Lung microvascular endothelial cell (primary cell): ENCODE measurements at places on chromosomes 4 and X.

DNA sequence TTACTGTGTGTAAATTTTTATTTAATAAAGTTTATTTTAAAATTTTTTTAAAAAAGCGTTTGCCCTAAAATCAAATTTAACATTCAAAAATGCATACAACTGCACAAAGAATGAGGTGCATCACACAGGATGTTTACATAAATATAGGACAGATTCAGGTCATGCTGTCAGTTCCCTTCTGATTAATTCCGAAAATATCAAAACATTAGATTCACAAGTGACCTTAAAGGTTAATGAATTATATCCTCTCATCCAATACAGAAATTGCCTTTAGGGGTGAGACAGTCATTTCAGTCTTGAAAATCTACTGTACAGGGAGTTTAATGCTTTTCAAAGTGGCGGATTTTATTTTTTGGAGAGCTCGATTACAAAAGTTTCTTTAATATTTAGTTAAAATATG, 208.7 kb upstream of the FTHL17 start:
- DNase-seq = no peak

DNA sequence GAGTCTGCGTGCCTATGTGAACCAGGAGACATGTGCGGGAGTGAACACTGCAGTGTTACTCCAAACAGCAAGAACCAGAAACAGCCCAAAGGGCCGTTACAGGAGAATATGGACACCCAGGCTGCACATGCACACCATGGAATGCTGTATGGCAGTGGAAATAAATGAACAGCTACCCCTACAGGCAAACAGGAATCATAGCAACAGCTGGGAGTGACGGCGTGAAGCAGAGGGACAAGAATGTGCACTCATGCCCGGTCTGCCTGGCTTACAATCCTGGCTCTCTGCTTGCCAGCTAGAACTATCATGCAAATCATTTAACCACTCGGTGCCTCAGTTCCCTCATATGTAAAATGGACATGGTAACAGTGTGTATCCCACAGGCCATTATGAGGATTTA, 16.6 kb downstream of the GPKOW start:
- DNase-seq = peak; percentile 73

- DNase-seq = peak; percentile 37
Observed at GRCh38 chrX:7170898-7171297, 22.9 kb upstream of the PUDP start.

- no peak for DNase-seq
Observed at GRCh38 chr4:120960656-120961267, 38.2 kb upstream of the PRDM5 start.

DNA sequence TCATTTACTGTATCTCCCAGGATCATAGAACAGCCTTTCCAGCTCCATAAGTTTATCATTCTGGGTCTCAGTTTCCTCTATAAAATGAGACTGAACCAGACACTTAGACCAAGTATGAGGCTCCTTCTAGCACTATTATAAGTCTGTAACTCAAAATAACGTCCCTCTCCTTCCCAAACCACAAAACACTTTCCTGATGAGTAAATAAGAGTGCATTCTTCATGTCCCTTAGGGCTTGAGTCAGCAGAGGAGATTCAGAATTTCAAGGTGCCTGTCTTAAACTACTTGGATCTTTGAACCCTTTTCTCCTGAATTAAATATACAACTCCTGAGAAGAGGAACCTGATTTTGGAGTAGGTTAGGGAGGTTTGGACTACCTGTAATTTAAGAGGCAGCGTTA, 62.6 kb downstream of the GLRA2 start:
- no peak for DNase-seq

DNA sequence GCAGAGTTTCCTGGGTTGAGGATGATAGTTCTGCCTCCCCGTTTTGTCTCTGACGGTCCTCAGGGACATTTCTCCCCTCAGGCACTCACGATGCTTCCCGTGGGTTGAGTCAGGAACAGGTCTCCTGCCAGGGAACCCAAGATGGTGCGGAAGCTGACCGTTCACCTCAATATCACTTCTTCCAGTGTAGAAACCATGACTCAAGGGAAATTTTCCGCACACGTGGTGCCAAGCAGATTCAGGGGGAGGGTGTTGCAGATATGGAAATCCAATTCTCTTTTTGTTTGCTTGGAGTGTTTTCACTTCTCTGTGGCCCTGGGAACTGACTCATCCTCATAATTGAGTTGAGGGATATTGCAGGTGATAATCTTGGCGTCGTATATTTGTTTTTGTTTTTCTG, 46.7 kb downstream of the CXorf49B start:
- no peak for DNase-seq

GRCh38 chrX:20382518-20383297, 116.0 kb upstream of the RPS6KA3 start:
- no peak for DNase-seq

DNA sequence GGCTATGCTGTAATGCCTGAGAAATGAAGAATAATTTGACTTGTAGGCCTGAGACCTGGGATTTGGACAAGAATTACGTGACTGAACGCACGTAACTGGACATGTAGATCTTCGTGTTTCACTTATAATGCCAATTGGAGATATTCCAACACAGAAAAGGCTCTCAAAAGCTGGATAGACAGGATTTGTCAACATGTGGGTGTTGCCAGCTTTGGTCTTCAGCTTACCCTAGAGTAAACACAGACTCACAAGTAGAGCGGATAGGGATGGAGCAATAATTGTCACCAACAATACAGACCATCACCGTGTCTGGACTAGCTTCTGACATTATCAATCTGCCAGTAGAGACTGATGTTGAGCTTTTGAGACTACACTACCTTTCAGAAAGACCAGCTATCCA, 1511.0 kb upstream of the ADGRL3 start:
- no peak for DNase-seq

DNA sequence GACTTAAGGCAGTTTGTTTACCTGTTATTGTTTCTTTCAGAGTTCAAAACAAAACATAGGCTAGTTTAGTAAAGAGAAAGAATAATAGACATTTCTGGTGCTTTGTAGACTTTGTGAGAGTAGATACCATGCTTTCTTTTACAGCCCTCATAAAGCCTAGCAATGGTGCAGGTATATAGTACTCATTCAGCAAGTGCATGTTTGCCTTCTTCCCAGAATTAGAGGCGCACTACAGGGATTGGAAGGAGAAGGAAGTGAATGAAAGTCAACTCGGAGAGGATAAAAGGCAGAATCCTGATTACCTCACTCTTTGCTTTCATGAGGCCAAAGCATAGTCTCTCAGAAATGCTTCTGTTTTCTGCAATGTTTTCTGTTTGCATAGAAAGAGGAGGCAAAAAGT, 43.1 kb upstream of the FHDC1 start:
- DNase-seq = no peak

DNA sequence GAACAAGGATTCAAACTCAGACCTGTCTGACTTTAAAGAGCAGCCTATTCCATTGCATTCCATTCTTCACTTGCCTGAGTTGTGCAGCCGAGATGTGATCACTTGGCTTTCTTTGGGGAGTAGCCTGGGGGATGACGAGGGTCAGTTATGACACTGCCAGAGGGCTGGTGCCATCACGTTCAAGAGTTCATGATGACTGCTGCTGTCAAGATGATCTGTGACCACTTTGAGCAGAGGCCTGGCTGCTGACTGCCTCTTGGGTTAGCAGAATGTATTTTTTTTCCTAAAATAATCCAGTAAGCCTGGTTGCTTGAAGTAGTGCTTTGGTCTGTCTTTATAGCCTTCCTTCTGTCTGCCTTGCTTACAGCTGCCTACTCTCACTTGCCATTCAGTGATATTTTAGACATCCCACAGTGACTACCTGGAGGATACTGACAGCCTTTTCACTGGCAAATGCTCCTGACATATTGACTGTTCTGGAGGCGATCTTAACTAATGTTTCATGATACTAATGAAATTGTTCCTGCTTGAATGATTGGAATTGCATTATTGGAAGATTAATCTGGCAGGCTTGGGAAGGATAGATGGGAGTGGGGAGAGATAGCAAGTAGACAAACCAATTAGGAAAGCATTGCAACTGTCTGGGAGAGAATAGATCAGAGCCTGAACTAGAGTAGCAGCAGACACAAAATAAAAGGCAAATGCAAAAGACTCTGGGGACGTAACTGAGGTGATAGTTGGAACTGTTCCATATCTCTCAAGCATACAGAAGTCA, 221.6 kb upstream of the LCORL start:
- DNase-seq = no peak

- no peak for DNase-seq
Observed at GRCh38 chr4:13957871-13958270, 330.3 kb upstream of the BOD1L1 start.

- peak; percentile 61 for DNase-seq
Observed at GRCh38 chr4:102535398-102536082, 34.4 kb downstream of the NFKB1 start.

- no peak for DNase-seq
Observed at GRCh38 chr4:24896977-24897376, 15.9 kb downstream of the CCDC149 start.

DNA sequence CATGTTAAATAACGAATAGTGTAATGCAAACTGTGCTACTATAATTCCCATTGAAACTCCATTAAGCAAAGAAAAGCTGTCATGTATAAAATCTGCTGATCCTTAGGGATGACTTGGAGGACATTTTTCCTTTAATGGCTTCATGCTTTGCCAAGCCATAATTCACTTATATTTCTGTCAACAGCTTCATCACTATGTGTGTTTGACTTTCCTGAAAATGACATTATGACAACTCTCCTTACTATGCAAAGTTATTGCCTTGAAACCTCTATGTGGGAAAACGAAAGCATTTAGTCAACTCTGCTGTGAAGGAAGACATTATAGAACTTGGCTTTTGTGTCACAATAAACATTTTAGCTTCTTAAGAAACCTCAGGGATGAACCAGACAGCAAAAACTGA, 210.5 kb downstream of the GRXCR1 start:
- DNase-seq = no peak

DNA sequence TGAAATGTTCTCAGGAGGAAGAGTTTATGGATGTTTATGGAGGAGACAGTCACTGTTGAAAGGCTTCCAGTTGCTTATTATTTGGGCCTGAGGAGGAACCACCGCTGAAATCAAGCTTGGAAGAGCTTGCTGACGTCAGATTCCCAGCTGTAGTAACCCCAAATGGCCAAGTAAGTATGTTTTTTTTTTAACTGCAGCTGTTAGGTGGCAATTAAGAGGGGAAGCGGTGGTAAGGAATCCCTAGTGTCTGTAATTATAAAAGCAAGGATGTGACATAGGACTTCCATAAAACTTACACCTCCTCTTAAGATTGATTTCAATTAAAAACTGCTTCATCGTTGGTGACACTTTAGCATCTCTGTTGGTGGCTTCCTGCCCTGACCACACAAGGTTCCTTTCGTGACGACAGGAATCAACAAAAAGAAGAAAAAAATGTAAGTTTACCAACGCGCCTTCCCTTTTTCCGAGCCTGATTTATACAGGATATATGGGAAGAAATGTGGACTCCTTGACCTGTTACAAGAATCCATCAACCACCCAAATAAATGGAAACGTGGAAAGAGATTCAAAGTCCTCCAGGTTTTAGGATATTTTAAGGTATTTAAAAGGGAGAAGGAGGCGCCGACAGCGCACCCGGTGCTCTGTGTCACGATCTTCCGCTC, 884 bp downstream of the RELL1 start:
- DNase-seq = peak; percentile 55

- DNase-seq = peak; percentile 63
Observed at GRCh38 chrX:13506574-13506973, 62.8 kb upstream of the EGFL6 start.

GRCh38 chr4:25310803-25311166, 1.8 kb upstream of the ZCCHC4 start:
- DNase-seq = no peak

GRCh38 chr4:101020956-101021355, 326.4 kb downstream of the PPP3CA start:
- peak; percentile 93 for DNase-seq

- no peak for DNase-seq
Observed at GRCh38 chr4:124883632-124884031, 171.1 kb upstream of the ANKRD50 start.

- no peak for DNase-seq
Observed at GRCh38 chr4:175584172-175584571, 227.9 kb downstream of the GPM6A start.

- no peak for DNase-seq
Observed at GRCh38 chr4:81214144-81214880, 710 bp downstream of the PRKG2 start.

DNA sequence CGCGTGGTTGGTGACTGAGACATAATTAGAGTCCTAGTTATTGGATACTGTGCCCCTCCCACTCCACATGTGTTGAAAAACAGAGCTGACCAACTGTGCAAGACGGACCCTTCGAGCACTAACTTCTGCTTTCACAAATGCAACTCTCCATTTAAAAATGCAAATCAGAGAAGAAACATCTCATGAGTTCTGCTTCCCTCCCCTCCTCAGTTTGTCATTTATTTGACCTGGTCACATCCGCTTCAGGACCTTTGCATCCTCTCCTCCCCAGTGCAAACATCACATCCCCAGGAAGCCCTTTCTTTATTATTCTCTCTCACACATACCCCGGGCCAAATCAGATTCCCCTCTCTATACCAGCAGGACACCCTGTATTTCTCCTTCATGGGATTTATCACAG, 38.1 kb upstream of the NOCT start:
- DNase-seq = peak; percentile 65

- DNase-seq = no peak
Observed at GRCh38 chr4:53147711-53148110, 218.2 kb downstream of the SCFD2 start.

GRCh38 chr4:122703868-122704267, 28.6 kb upstream of the BBS12 start:
- no peak for DNase-seq

DNA sequence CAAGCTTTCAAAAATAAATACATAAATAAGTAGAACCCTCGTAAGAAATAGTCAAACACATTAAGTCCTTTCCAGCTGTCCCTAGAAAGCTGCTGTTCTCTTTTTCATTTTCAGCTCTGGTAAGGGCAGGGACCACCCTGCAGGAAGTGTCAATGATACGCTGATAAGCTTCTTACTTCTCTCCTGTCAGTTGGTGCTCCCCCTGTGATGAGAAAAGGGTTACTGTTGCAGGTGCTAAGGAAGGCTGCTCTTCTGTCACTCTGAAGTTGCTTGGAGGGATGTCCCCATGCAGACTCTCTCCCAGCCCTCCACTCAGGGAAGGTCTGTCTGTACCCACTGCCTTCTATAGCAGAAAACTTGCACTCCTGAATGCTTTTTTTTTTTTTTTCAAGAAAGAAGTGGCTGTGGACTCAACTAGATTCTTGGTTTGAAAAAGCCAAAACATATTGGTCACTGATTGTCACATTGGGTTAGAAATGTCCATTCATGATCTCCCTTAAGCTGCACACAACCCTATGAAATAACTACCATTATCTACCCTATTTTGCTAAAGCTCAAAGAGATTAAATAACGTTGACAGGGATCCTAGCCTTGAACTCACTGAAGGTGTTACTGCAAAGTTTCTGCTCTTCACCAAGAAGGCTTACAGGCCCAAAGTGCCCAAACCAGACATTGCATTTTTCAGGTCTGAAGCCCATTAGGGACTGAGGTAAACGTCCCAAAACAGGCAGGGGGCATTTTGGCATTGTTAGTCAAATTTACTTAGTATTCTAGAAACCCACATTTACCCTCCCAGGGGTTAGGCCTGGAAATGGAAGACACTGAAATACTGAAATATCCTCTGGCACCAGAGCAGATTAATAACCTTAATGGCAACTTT, 1.2 kb downstream of the CXCL3 start:
- no peak for DNase-seq

GRCh38 chr4:98150092-98150761, 7.0 kb upstream of the STPG2 start:
- peak; percentile 14 for DNase-seq
